ENCODE measurements at places on chromosomes 7 and 10.

DNA sequence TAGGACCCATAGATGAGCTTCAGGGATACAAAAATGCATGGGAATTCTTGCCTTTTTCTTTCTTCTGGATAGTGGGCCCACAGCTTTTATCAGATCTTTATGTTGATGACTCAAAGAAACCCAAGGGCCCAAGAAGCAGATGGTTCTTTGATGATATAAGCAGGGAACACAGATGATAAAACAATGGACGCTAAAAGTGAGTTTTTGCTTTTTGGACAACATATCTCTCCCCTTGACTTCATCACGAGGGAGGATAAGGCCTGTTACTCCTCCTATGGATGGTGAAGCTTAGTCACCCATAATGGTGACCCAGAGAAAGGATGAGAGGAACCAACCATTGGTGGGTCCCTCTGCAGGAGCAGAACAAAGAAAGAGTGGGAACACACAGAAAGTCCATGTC lies 6.5 kb upstream of the OGA start:
- no peak for DNase-seq

GRCh38 chr7:116708248-116708647 lies 36.3 kb downstream of the MET start:
- DNase-seq, result no peak

- no peak for DNase-seq
Observed at GRCh38 chr7:130794619-130794922, 60.6 kb upstream of the KLF14 start.

GRCh38 chr7:516216-516605 lies 3.4 kb downstream of the PDGFA start:
- DNase-seq, result no peak

DNA sequence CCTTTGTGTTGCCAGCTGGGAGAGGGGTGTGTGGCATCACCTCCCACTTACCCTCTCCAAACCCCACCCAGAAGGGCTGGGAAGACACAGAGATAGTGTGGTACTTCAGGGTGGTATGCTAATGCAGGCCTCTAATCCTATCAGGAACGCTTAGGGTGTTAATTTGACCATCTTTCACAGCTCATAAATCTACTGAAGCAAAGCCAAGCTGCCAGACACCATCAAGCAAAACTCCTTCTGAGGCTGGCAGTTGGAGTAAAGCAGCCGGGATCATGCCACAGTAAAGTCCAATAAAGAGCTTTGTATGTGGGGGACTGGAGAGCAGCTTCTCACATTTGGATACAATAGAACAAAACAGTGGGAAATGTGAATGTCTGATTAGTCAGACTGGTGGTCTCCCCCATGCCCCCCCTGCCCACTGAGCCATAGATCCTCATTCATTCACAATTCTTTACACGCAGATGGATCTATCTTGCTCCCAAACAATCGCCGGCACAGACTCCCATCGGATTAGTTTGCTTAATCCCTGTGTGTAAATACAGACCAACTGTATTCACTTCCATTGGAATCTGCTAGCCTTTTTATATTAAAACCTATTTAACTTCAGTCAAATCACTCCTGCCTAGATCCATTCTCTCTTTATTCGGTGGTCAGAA lies 29.6 kb downstream of the FGFBP3 start:
- no peak for DNase-seq

GRCh38 chr10:83625831-83626360 lies 513.4 kb upstream of the GHITM start:
- DNase-seq, result no peak

DNA sequence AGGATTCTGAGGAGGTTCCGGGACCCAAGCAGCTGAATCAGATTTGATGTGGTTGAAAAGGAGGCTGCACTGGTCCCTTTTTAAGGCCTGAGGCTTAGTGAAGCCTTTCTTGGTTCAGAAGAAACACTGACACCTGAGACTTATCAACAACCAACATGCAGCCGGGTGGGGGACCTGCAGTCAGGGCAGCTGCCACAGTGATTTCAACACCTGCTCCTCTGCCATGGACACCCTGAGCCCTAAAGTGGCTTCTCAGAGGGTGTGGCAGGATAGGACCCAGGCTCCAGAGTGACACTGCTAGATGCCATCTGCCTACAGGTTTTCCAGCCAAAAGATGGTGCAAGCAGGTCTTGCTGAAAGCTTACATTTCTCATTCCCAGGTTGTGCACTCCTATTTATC lies 99.3 kb downstream of the COL13A1 start:
- DNase-seq, result no peak

DNA sequence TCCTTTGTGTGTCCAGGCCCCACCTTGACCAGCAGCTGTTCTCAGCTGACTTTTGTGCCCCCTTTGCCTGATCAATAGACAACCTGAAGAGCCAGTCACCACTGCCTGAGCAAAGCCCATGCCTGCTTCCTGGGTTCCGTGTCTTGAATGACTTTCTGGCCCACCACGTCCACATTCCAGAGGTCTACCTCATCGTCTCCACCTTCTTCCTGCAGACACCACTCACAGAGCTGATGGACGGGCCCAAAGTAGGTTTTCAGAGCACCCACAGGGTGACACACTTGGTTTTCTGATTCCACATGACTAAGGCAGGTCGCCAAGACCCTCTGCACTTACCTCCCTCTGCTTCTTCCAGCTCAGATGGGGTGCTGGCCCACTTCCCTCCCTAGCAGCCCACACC lies 126.8 kb downstream of the WDFY4 start:
- no peak for DNase-seq

- no peak for DNase-seq
Observed at GRCh38 chr7:151139071-151139790, 28.3 kb downstream of the GBX1 start.

- no peak for DNase-seq
Observed at GRCh38 chr10:123149568-123150270, 1.8 kb downstream of the HMX2 start.

DNA sequence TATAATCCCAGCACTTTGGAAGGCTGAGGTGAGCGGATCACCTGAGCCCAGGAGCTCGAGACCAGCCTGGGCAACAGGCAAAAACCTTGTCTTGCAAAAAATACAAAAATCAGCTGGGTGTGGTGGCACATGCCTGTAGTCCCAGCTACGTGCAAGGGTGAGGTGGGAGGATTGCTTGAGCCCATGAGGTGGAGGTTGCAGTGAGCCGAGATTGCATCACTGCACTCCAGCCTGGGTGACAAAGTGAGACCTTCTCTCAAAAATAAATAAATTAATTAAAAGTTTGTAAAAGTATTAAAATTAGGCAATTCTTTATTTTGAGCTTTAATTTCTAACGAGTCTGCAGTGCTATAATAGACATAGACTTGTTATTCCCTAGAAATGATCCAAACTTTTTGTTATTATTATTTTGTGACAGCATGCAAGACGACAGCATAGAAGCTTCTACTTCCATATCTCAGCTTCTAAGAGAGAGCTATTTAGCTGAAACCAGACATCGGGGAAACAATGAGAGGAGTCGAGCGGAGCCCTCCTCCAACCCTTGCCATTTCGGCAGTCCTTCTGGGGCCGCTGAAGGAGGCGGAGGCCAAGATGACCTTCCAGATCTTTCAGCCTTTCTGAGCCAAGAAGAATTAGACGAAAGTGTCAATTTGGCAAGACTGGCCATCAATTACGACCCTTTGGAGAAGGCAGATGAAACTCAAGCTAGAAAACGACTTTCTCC lies 11.9 kb downstream of the MYPN start:
- DNase-seq, result no peak

DNA sequence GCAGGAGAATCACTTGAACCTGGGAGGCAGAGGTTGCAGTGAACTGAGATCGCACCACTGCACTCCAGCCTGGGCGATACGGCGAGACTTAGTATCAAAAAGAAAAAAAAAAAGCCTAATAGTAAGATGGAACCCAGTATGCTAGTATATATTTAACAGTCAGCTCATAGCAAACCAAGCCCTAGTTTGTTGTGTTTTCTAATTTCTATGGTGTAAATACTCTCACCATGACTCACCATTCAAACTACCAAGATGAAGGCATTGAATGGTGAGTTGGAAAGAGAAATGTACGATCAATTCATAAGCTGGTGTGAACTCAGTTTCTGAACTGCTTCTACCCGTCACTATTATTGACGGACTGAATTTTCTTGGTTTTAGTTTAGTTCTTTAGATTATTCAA lies 173.7 kb upstream of the KAT6B start:
- no peak for DNase-seq

- no peak for DNase-seq
Observed at GRCh38 chr10:130491011-130491692, 355.0 kb downstream of the GLRX3 start.

GRCh38 chr10:79059859-79060379 lies 8.8 kb upstream of the ZMIZ1 start:
- DNase-seq, result peak; percentile 66

DNA sequence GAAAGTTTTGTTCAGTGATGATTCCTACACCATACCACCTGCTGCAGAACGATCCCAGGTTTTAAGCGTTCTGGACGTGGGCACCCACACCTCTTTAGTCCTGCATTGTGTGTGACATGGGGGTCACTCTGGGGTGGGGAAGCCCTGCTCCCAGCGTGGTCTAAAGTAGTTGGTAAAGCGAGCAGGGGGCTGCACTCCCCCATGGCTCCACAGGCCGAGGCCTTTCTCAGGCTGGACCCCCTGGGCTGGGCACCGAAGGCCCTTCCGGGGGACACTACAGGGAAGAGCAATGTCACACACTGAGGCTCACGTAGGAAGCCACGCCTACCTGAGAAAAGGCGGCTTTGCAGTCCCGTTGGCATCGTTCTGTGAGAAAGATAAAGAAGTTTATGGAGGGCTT lies 12.3 kb downstream of the BRI3 start:
- no peak for DNase-seq

DNA sequence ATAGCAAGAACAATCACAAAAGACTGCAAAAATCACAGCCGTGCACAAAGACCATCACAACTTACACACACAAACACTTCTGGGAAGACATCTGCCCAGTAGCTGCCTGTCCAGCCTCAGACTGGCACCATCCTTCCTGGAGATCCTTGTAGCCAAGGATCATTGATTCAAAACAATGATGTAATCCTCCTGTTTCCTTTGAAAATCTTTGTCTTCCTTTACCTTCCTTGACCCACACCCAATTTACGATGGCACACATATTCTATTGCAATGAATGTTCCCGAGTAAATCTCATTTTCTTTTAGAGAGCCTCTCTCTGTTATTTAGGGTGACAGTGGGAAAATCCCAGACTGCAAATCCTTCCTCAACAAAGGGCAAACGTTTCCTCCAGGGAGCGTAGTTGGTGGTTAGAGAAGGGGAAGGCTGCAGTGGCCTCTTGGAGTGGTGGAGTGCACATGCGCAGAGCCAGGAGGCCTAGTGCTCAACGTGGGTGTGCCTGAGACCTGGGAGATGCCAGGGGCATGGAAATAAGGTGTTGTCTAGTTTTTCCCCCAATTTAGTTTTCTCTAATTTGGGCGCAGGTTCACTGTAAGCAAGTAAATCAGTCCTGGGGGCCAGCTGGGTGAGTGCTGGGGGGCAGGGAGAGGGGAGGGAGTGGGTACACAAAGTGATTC lies 3.1 kb upstream of the INPP5A start:
- no peak for DNase-seq

- DNase-seq, result no peak
Observed at GRCh38 chr10:36119455-36119854, 477.4 kb upstream of the FZD8 start.

- no peak for DNase-seq
Observed at GRCh38 chr10:95820363-95820762, 64.4 kb downstream of the ENTPD1 start.

GRCh38 chr10:57096044-57096443 lies 735.0 kb upstream of the ZWINT start:
- DNase-seq, result no peak

GRCh38 chr10:130711072-130711471 lies 574.9 kb downstream of the GLRX3 start:
- DNase-seq, result no peak

DNA sequence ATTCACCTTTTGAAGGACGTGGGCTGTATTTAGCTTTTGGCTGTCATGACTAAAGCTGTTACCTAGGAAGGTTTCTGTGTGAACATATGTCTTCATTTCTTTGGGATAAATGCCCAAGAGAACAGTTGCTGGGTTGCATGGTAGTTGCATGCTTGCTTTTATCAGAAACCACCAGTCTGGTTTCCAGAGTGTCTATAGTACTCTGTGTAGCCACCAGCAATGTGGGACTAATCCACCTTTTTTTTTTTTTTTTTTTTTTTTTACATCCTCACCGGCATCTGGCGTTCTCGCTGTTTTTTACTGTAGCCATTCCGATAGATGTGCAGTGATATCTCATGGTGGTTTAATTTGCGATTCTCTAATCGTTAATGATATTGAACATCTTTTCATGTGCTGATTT lies 297.8 kb downstream of the SDK1 start:
- no peak for DNase-seq

- DNase-seq, result no peak
Observed at GRCh38 chr10:29535778-29536453, 98.9 kb downstream of the SVIL start.

DNA sequence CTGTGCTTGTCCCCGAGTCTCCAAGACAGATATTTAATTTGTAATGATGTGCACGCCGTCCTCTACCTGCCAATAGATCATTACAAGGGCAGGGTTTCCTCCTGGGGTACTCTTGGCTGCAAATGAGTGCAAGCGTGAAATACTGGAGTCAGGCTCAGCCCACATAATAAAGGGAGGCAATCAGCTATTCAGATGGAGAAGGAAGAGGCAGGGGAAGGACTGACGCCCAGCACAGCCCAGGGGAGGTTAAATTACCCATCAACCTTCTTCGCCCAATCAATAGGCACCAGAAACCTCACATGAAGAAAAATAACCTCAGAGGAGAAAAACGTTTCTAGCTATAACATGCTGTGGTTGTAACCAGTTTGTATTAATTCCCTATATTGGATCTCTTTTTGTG lies 544.9 kb upstream of the ADARB2 start:
- no peak for DNase-seq

DNA sequence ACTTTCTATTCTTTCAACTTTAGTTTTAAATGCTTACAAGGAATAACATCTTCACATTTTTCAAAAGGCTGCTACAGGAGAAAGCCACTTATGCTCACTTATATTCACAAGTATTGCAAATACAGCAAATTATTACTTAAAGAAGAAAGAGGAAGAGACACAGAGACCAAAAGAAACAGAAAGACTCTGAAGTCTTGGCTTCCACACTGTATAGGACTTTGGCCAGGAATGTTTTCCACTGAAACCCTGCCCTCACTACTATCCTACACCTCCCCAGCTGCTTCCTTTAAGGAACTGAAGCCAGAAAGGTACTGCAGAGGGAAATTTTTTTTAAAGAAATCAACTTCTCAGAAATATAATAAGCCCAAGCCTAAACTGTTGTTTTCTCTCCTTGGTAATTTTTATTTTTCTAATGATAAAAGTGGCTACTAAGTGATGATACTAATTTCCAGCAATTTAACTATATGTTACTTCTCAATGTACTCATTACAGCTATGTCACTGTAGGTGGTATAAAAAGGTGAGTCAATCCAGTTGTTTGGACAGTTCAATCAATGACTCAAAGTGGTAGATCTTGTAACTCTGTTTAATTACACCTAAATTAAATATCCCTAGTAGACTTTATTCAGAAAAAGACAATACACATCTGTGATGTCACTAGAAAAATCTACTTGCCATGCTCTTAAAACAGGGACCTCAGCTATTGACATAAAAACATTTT lies 231.6 kb downstream of the GRM8 start:
- no peak for DNase-seq
